ENCODE measurements at places on chromosomes 7 and 10.
A peak's percentile ranks its signal among the peaks of the same experiment; 100 is the strongest.

- peak; percentile 96 for DNase-seq
These were observed 18.6 kb upstream of the VDAC2 start for GRCh38 chr10:75191821-75192568.

DNA sequence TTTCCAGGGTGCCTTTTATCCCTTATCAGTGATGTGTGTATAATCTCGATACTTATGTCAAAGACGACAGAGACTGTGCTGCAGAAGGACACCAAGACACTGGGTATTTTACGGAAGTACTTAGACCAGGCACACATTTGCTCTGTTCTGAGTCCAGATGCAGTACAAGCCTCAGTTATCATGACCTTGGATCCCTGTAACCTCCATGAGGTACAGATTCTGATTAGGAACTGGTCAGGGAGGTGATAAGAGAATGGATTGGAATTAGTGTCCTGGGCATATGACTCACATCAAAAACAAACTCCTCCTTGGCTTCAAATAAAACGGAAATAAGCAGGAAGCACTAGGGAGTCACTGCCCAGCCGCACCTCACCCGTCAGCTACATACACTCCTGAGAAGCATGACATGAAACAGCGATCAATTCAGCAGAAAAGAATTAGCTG, 146.5 kb downstream of the SFMBT2 start:
- peak; percentile 38 for DNase-seq

- no peak for DNase-seq
These were observed 43.5 kb upstream of the MSRB2 start for GRCh38 chr10:23051855-23052331.

GRCh38 chr7:28998105-28998504, 40.0 kb upstream of the TRIL start:
- DNase-seq: no peak

DNA sequence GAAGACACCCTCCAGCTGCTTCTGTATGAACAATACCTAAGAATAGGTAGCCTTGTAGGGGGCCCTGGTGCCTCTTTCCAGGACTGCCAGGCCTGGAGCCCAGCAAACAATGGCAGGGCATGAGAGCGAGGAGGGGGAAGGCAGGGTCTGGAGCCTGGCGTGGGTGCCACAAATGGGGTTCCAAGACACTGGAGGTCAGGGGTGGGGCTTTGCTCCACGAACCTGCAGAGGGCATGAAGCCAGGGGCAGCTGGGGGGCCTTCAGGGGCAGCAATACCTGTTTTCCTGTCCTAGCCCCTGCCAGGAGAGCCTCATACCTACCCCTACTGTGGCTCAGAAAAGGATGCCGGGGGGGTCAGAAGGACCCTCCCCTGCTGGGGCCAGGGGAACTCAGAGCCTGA, 61.6 kb downstream of the SLC29A4 start:
- no peak for DNase-seq

DNA sequence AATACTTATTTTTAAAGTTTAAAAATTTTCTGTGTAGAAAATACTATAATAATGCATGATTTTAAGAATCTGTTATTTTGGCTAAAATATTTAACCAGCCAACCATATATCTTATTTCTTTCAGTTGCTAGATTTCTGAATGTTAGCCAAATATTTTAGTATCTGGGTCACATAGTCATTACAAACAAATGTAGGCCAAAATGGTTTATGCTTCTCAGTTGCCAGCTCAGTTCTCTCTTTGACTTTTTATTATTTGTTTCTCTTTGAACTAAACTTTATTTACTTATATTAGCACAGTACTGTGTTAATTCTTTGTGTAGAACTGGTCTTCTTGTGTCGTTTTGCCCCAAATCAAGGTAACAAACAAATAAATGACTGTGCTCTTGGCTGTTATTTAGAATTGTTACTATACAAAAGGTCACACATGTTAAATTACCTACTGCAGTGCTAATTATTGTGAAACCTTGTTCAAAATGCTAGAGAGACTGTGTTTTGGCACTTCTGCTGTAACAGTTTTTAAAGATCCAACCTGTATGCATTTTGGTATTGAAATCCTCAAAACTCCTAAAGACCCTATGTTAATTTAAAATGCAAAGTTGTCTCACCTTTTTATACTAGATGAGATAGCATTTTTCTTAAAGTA, 39.8 kb downstream of the ZEB1 start:
- DNase-seq: peak; percentile 44
